ENCODE measurements at places on chromosomes 3 and 15. TPM values are rescaled to one million over a fixed set of nuclear protein-coding genes. Genes with fewer than 3 reads are reported as not detected.
A peak's percentile ranks its signal among the peaks of the same experiment; 100 is the strongest.

Gene KBTBD12
- not detected for total RNA-seq

Gene GPR171
- total RNA-seq, result not detected

Gene SUSD5
- 2.9 TPM for total RNA-seq

- no peak for DNase-seq
These were observed 151.9 kb upstream of the TLE3 start for GRCh38 chr15:70249616-70250015.

DNA sequence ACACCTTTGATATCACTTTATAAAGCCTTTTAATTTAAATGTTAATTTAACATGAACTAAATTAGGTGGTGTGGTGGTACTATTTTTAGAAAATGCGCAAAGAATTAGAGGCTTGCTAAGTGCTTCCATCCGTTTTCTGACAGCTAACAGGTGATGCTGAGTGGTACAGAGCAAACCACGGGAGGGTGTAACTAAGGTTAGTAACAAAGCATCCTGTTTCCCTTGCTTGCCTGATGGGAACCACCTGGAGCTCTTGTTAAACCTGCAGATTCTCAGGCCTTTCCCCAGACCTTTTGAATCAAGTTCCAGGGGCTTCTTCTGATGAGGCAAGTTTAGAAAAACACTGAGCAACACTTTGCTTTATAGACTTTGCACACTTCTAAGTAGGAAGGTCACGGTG, 101.0 kb downstream of the ATG7 start:
- DNase-seq, result no peak

DNA sequence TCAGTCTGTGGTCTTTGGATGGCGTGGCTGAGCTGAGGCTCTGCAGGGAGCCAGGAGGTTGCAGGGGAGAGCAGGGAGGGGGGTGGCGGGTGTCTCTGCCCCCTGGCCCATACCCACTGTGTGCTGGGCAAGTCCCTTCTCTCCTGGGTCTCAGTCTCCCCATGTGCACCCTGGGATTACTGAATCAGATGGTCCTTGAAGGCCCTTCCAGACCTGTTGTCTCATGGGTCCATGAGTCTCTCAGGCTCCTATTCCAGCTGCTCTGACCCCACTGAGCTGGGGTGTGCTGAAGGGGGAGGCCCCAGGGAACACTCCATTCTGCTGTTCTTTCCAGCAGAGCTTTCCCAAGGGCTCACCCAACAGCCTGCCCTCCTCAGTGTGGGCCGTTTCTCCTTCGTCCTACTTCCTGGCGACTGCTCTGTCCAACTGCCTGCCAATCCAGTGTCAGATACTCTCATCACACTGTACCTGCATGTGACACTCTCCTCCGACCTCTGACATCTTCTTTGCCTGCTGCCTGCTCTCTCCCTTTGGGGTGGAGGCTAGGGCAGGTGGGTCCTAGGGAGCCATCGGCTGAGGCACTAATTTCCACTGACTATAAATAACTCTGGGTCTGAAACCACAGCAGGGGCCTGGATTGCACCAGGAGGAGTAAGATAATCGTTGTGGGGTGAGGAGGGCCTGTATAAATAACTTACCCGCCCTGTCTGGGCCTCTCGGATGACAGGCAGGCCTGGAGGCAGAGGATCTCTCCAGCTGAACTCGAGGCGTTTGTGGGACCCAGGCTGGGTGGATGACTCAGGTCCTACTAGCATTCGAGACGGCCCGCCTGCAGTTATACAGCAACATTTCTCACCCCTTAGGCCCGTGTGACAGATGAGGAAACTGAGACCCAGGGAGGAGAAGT, 67.1 kb downstream of the ATP2B2 start:
- DNase-seq, result peak; percentile 96

DNA sequence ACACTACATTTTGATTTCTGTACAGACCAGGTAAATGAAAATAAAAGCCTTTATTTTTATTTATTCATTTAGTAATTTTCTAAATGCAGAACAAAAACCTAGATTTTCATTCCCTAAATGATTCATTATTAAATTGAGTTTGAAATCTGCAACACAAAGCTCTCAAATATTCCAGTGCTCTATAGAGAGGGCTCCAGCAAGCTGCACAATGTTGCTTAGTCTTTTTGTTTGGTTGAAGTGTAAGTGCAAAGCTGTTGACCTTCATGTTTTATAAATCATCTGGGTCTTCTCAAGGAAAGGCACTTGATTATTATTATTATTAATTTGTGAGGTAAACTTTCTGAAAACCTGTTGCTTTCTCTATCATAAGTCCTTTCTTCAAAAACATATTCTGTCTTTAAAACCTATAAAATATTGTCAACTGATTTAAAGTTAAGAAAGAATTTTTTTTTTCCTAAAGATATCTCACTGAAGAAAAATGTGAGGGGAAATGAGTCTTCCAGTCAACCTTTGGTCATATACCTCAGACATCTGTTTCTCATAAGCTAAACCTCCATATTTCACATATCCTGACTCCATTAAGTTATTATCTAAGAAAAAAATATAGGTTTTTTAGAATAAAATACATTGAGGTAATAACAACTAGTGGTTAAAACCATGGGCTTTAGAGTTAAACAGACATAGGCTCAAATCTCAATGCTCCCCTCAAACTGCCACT, 100.7 kb downstream of the ZIC4 start:
- peak; percentile 76 for DNase-seq

- DNase-seq, result no peak
These were observed 284.3 kb downstream of the UACA start for GRCh38 chr15:70479056-70479455.

DNA sequence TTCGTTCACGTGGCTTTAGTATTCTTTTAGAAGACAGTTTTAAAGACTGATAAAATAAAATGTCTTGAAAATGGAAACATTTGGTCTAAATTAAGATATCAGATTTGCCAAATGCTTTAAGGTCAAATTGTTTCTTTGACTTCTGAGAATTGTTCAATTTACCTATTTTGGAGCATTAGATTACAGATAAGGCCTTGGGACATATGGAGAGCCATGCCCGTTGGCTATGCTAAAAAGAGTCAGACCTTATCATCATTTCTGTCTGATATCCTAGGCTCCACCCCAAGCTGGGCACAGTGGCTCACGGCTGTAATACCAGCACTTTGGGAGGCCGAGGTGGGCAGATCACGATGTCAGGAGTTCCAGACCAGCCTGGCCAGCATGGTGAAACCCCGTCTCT, 13.0 kb downstream of the ZNF445 start:
- no peak for DNase-seq

GRCh38 chr3:194571491-194572142, 61.6 kb downstream of the TMEM44 start:
- no peak for DNase-seq

DNA sequence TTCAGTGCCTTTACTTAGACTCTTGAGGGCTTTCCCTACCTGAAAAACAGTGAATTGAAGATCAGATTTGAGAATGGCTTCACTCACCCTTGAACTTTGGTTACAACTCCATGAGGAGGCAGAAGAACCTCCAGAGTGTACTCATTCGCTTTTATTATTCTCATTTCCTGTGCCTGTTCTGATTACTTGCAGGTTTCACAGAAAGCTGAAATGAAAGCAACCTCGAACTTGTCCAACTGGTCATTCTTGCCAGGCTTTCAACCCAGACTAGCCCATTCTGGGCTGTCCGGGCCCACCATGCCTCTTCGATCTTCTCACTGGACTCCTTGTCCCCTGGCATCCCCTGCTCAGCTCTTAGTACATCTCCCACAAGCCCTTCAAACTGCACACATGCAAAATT, 20.2 kb upstream of the THUMPD3 start:
- DNase-seq, result no peak

Data from IMR-90 (cell line).